ENCODE measurements at places on chromosomes 16 and 17. TPM values are rescaled to one million over a fixed set of nuclear protein-coding genes. Genes with fewer than 3 reads are reported as not detected.

DNA sequence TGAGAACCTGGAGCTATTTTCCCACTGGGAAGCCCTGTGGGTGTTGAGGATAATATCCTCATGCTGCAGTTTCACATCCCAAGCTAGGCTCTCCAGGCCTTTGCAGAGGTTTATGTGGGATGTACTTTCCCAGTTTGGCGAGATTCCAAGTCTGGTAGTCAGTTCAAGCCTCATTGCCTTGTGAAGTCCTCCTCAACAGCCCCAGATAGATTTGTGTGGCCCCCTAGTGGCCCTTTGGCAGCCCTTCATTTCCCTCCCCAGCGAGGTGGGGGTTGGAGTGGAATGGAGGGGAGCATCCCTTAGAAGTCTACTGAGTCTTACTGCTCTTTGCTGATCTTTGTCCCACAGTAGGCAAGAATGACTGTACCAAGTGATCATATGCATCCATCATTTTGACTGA lies 137.9 kb downstream of the CDH11 start:
- DNase-seq: peak; percentile 71

GRCh38 chr17:21246698-21247097 lies 6.5 kb downstream of the NATD1 start:
- DNase-seq: no peak

DNA sequence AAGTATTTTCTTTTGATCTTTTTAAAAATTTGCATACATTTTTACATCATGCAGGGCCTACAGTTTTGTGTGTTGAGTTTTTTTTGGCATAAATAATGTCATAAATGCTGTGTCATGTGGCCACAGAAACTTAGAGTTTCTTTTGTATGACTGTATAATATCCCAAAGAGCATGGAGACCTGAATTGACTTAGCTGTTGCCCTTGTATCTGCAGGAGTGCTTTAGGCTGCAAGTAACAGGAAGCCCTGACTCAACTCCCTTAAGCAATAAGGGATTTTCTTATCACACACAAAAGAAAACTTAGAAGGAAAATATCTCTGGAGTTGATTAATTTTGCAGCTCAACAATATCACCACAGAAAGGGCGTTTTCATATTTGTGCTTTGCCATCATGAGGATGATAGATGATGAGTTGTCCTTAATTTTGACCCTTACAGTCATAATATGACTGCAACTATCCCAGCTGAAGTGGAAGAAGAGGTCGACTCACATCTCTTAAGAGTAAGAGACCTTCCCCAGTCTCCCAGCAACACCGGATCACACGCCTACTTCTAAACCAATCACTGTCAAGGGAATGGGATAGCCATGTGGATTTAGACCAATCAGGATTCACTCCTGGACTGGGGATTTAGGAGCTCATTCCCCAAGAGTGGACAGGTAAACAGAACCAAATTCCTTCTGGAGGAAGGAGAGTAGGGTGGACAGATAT lies 138.9 kb downstream of the GSG1L start:
- DNase-seq: no peak

DNA sequence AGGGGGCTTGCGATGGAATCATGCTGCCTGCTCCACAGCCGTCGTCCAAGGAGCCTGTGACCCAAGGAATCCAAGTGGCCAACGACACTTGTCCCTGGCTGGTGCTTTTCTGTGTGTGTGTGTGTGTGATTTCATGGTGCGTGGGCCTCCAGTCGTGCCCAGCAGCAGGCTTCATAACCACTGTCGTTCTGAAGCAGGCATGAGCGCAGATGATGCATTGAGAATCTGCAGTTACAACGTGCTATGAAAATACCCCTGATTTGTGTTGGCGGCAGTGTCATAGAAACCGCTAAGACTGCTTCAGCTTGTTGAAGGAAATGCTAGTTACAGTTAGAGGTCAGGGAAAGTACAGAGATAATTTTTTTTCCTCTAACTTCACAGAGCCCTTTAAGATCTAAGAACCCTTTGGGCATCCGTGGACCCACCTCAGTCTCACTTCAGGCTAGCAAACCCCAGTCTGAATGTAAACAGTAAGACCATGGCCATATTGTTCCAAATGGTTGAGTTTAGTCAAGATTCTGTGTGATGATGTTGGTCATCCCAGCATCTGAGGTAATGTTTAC lies 15.6 kb downstream of the C16orf90 start:
- no peak for DNase-seq

- DNase-seq: no peak
Observed at GRCh38 chr16:83113317-83113716, 486.5 kb downstream of the CDH13 start.

DNA sequence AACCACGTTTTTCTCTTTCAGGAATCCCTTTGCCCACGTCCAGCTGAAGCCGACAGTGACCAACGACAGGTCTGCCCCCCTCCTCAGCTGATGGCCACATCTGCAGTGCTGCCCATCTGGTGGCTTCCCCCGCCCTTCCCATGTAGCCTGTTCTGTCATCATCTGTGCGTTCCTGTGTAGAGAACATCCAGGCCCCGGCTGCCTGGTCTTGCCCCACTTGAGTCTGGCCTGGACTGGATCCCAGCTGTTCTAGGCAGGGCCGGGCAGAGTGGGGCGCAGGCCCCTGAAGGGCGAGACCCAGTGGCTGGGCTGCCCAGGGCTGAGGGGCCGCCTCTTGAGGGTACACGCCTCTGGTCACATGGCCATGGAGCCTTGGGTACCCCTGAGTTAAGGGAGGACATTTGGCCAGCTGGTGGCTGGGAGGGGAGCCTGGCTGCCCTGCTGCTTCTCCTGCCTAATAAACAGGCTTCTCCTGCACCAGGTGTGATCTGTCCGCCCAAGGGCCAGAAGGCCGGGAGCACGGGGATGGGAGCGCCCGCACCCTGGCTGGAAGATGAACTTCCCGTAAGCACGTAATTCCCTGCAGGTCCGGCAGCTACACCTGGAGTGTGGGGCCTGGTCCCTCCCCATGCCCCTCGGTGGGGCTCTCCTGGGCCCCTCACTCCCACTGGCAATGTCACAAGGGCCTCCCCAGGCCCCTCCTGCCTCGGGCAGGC lies 49.4 kb upstream of the PVALEF start:
- DNase-seq: no peak

- DNase-seq: no peak
Observed at GRCh38 chr16:72091217-72091616, 2.2 kb downstream of the TXNL4B start.

DNA sequence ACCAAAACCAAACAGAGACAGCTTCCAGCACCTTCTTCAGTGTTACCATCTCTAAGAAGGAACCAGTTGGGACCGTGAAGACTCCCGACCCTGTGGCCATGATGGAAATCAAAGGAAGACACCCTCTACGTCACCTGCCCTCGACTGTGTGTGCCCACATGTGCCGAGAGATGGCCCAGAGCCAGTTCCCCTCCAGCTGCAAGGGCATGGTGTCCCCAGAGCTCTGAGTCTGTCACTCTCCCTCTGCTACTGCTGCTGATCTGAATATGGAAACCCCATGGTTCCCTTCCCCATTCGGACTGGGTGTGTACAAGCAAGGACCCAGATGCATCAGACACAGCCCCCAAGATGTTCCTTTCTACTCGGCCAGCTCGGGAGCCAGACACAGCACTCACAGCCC lies 76.4 kb downstream of the SOCS1 start:
- no peak for DNase-seq

GRCh38 chr17:57899391-57899790 lies 49.5 kb upstream of the MRPS23 start:
- DNase-seq: no peak

GRCh38 chr16:75624921-75625334 lies 1.8 kb upstream of the ADAT1 start:
- no peak for DNase-seq

- DNase-seq: no peak
Observed at GRCh38 chr16:89383095-89384003, 107.0 kb downstream of the ANKRD11 start.

GRCh38 chr17:30433514-30433913 lies 43.7 kb upstream of the GOSR1 start:
- DNase-seq: peak; percentile 55

DNA sequence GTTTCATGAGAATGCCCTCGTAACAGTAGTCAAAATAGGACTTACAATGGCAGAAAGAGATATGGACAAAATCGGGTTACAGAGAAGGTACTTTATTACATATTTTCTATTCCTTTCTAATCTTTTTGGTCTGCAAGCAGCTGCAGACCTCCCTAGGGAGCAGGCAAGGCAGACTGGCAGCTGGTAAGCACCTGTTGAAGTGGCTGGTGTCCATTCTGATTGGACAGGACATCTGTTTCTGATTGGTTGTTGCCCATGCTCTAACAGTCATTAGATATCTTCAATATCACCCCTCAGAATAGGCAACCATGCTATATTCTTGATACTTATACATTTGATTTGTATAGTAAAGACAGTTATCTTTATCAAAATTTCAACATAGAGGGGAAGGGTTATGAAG lies 606.3 kb downstream of the KCNJ2 start:
- DNase-seq: no peak

GRCh38 chr17:4548061-4548461 lies 7.1 kb downstream of the MYBBP1A start:
- no peak for DNase-seq

DNA sequence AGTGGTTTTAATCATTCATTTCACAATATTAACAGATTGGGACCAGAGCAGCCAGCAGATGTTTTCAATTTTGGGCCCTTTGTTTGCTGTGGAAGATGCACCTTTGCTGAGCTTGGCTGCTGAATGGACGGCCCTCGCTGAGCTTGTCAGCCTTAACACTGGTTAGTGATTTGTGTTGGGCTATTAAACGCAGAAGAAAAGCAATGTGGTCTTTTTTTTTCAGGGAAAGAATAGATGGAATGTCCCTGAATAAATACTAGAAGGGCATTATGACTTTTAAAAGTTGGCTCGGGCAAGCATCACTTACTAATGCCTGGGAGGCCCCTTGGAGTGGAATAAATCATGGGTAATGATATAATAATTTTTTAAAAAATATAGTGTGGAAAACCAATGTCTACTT lies 297.0 kb downstream of the MAP2K6 start:
- no peak for DNase-seq

DNA sequence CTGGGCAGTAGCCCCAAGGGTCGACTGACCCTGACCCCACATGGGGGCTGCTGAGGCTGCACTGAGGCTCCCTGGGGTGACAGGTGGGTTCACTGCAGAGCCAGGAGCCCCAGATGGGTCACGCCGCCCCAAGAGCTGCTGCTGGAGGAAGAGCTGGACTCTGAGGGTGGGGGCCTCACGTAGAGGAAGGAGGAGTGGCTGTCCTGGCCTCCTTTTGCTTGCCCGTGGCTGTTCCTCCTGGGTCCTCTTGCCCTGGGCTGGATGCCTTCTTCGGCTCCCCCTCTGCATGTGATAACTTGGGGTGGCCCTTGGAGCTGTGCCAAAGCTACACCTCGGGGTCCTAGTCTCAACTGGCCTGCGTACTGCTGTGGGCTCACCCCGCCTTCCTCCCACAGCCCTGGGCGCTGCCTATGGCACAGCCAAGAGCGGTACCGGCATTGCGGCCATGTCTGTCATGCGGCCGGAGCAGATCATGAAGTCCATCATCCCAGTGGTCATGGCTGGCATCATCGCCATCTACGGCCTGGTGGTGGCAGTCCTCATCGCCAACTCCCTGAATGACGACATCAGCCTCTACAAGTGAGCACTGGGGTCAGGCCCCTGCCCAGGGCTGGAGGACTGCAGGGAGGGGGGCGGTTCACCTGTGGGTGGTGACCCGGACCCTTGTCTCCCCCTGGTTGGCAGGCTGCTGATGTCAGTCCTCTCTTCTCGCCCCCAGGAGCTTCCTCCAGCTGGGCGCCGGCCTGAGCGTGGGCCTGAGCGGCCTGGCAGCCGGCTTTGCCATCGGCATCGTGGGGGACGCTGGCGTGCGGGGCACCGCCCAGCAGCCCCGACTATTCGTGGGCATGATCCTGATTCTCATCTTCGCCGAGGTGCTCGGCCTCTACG lies 1.1 kb upstream of the AMDHD2 start:
- no peak for DNase-seq

DNA sequence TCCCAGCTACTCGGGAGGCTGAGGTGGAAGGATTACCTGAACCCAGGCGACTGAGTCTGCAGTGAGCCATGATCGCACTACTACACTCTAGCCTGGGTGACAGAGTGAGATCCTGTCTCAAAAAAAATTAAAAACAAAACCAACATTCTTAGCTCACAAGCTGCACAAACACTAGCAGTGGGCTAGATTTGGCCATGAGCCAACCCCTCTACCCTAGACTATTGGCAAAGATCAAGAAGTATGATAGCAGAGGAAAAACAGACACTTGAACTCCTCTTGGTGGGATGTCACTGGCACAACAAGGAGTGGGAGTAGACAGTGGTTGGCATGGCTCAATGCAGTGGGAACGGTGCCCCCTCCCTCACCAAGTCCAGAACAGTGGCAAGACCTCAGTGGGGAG lies 19.6 kb upstream of the RIPOR1 start:
- no peak for DNase-seq

- no peak for DNase-seq
Observed at GRCh38 chr16:68844211-68844564, 857 bp downstream of the TANGO6 start.

- DNase-seq: peak; percentile 34
Observed at GRCh38 chr17:41500131-41500911, 5.1 kb downstream of the KRT13 start.

- no peak for DNase-seq
Observed at GRCh38 chr17:61064087-61064951, 335.3 kb upstream of the TBX2 start.

DNA sequence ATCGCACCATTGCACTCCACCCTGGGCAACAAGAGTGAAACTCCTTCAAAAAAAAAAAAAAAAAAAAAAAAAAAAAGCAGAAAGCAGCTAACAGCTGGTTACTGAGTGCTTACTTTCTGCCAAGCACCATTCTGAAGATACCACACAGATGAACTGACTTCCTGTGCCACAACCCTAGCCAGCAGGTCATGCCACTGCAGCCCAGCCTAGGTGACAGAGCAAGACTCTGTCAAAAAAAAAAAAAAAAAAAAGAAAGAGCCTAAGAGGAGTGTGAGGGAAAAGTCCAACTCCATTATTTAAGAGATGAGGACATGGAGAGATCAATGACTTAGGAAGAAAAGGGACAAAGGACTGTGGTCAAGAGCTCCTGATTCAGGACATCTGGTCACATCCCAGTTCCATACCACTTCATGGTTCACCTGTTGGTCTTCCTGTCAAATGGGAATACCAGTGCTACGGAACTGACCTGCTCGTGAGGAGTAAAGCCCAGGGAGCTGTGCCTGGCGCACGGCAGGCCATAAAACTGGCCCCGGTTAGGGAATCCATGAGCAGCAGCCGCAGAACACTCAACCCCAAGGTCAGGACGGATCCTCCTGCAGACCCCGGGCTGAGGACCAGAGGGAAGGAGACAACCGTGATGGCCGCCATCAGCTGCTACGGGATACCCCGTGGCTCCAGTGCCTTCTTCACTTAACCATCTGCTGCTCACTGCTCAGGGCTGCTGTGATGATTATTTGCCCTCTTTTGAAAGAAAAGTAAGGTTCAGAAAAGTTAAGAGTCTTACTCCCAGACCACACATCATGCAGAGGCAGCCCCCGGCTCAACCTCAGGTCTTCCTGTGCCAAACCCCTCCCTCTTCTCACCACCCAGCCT lies 950 bp downstream of the KLHDC4 start:
- no peak for DNase-seq

RSPRY1 gene
- 13.9 TPM for total RNA-seq

EIF5A gene
- 632 TPM for total RNA-seq

FADS6 gene
- total RNA-seq: not detected

ENPP7 gene
- total RNA-seq: not detected

SGCA gene
- not detected for total RNA-seq

KRTAP2-2 gene
- not detected for total RNA-seq

HOXB1 gene
- not detected for total RNA-seq

ZMYND15 gene
- not detected for total RNA-seq

PRSS33 gene
- total RNA-seq: not detected

NPW gene
- not detected for total RNA-seq

CACNG5 gene
- total RNA-seq: not detected

NAE1 gene
- 80.9 TPM for total RNA-seq
